ENCODE measurements at places on chromosomes 13 and 19. TPM values are rescaled to one million over a fixed set of nuclear protein-coding genes. Genes with fewer than 3 reads are reported as not detected.

The NPAS1 gene
- not detected for total RNA-seq

The TMEM221 gene
- total RNA-seq, result 0.38 TPM

The DHRS12 gene
- 21.8 TPM for total RNA-seq

The SYT5 gene
- total RNA-seq, result not detected

The VSTM1 gene
- not detected for total RNA-seq

The B3GNT3 gene
- 0.19 TPM for total RNA-seq

The DCT gene
- total RNA-seq, result 1.5 TPM

The RNF113B gene
- not detected for total RNA-seq

The TNFSF9 gene
- total RNA-seq, result 4.2 TPM

The PRSS57 gene
- total RNA-seq, result 0.95 TPM

The IQCN gene
- total RNA-seq, result 11.8 TPM

The ERFL gene
- total RNA-seq, result not detected

The ANKLE1 gene
- 0.56 TPM for total RNA-seq

The KLK14 gene
- not detected for total RNA-seq

The LILRA5 gene
- total RNA-seq, result 6.4 TPM

The NFIX gene
- total RNA-seq, result 53.1 TPM

The DCLK1 gene
- total RNA-seq, result 13.9 TPM

The GJB6 gene
- not detected for total RNA-seq

- no peak for DNase-seq
Observed at GRCh38 chr19:17357078-17357666, 19.8 kb downstream of the GTPBP3 start.

GRCh38 chr13:76630629-76631230 lies 255.5 kb downstream of the KCTD12 start:
- DNase-seq, result no peak

GRCh38 chr13:51803422-51804294 lies at the start of gene DHRS12:
TSS of gene DHRS12 (minus strand) at chr13:51804163. CDS start at chr13:51799659, 4,504 bp downstream.
- DNase-seq, result peak; percentile 71

GRCh38 chr19:13712767-13713201 lies 51.5 kb upstream of the MRI1 start:
- DNase-seq, result no peak

DNA sequence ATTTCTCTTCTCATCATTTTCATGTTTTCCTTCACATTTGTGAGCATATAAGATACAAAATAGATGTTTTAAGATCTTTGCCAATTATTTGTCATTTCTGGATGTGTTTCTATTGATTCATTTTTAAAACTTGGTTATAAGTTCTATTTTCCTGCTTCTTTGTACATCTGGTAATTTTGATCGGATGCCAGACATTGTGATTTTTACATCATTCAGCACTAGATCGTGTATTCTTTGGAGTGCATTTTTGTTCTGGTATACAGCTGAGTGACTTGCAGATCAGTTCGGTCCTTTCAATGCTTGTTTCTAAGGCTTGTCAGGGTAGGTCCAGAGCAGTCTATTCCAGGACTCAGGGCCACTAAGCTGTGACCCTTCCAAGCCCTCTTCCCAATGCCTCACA lies 198.2 kb downstream of the KLF12 start:
- DNase-seq, result no peak

- DNase-seq, result no peak
Observed at GRCh38 chr13:83681547-83681946, 200.7 kb downstream of the SLITRK1 start.

DNA sequence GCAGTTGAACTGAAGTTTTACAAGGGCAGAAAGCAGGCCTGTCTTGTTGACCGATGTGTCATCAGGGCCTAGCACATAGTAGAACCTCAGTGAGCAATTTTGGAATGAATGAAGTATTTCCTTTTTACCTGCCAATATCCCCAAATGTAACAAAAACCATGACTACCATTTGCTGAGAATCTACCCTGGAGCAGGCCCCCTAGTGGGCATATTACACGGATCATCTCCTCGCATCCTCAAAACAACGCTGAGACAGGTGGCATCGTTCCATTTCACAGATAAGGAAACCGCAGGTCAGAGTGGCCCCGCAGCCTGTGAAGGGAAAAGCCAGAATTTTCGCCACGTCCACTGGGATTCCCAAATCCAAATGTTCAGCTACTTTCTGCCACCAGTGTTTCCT lies 77.9 kb downstream of the CACNA1A start:
- DNase-seq, result no peak

GRCh38 chr19:46824890-46825730 lies 25.5 kb downstream of the AP2S1 start:
- DNase-seq, result no peak

DNA sequence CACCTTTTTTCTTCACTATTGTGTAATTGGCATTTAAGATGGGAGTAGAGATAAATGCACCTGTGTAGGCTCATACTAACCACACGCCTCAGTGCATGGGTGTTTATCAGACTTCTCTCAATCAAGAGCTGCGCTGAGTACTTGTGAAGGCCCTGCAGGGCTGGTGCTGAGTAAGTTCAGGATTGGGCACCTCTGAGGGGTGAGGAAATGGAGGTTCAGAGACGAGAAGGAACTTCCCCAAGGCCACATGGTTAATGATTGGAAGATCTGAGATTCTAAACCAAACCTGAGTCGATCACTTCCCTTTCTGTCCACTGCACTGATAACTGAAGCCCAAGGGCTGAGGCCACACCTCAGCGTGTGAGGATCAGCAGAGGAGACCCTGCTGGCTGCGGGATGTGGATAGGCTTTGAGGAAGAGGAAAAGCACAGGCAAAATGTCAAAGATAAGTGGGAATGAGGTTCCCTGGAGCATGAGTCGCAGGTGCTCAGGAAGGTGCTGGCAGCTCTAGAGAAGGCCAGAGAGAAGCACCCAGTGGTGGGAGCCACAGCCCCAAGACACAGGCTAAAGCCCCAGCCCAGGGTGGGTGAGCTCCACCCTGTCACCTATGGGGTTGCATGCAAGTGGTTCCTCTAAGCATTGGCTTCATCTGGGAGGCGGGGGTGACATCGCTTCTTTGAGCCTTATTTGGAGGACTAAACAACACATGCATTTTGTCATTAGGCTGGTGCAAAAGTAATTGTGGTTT lies 32.3 kb upstream of the GJB6 start:
- no peak for DNase-seq

DNA sequence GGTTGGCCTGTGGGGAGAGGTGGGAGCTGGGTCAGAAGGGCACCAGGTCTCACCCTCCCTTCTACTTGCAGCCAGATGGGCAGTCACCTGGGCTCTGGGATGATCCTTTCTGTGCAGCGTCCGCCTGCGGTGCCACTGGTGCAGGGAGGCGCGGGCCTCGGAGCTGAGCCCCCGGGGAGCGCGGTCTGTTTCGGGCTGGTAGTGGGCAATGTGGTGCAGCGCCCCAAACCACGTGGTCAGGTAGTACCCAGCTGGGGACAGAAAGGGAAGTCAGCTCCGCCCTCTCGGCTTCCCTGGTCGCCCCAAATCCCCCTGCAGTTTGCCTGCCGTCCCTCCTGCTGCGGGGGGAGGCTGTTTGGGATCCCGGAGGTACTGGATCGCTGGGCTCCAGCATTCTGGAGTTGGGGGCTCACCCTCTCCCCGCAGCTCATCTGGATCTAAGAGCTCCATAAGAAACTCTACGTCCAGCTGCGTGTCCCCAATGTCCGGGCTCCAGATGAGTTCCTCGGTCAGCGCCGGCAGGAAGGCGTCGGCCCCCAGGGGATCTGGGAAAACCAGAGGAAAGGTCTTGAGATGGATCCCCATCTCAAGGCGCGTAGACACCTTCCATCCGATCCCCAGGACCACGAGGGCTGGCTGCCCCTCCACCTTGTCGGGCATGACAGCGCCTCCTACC lies 8.8 kb downstream of the RINL start:
- no peak for DNase-seq

- DNase-seq, result no peak
Observed at GRCh38 chr13:95603887-95604555, 40.5 kb downstream of the DZIP1 start.

DNA sequence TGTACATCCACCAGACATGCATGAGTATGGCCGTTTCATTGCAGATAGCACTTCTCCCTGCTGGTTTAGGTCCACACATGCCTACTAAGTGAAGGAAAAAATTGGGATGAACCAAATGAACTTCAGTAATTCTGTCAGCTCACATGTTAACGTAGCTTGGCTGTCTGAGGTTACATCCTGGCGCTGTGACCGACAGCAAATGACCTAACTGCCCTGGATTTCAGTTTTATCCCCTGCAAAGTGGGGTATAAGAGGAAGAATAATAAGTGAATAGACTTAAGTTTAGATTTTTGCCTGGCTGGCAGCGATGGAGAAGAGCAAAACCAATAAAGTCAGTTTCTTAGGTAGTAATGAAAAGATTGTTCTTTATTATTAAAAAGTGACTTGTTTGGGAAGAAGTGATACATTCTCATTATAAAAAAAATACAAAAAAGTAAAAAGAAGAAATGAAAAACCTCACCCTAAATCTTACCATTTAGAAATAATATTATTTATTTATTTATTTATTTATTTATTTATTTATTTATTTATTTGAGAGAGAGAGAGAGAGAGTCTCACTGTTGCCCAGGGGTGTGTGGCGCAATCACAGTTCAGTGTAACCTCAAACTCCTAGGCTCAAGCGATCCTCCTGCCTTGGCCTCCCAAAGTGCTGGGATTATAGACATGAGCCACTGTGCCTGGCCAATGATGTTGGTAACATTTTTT lies 4.2 kb upstream of the RNF113B start:
- DNase-seq, result no peak

- DNase-seq, result no peak
Observed at GRCh38 chr19:17192751-17193150, 22.4 kb upstream of the USE1 start.

GRCh38 chr19:55304279-55304978 lies 20.6 kb downstream of the BRSK1 start:
- no peak for DNase-seq

GRCh38 chr13:110989331-110989730 lies 74.5 kb upstream of the ANKRD10 start:
- no peak for DNase-seq

- no peak for DNase-seq
Observed at GRCh38 chr13:71727662-71728061, 139.3 kb downstream of the DACH1 start.

- no peak for DNase-seq
Observed at GRCh38 chr19:8041531-8041931, 11.0 kb upstream of the CCL25 start.

- no peak for DNase-seq
Observed at GRCh38 chr19:58385313-58385890, 1.7 kb upstream of the RPS5 start.

DNA sequence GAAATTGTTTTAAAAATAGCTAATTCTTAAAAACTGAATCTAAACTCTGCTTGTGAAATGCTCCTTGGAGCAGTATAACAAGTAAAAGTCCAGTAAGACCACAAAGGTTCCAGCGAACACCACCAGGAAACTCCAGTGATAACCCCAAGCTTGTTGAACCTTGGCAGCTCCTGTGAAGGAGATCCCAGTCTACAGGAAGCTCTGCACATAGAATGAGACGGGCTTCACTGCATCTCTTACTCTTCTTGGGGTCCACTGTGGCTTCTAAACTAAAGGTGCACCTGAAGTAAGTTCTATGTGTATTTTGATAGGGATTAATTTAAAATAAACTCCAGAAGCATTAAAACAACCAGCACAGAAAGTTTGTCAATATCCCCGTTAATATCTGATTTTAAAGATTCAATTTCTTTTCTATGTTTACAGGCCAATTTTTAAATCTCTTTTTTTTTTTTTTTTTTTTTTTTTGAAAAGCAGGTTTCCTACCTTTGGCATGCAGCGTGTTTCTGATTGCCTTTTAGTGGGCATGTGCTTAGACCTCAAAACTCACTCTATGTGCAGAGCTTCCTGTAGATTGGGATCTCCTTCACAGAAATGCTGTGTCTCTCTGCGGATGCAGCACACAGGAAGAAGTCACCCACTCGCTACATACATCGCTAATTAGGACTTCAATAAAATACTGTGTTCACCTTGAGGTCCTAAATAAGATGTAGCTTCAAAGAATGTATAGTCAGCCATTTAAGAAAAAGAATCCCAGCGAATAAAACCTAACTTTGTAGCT lies 508.5 kb downstream of the KLF12 start:
- no peak for DNase-seq

GRCh38 chr13:49869519-49869918 lies 66.6 kb downstream of the SPRYD7 start:
- DNase-seq, result no peak

- no peak for DNase-seq
Observed at GRCh38 chr13:99164226-99164625, 36.4 kb upstream of the UBAC2 start.

DNA sequence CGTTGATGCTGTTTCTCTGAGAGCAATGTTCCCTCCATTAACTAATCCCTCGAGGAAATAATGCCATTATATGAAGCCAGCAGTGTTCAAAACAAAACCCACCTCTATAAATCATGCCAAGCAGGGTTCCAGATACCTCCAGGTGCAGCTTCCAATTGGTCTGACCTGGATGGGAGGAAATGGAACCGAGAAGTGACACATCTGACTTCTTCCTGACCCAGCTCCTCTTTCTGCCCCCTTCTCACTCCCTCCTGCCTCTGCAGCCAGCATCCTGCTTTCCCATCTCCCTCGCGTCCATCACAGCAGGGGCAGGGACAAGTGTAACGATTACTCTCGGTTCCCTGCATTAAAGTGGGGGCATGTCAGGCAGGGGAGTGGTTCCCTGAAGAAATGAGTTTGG lies 37.5 kb downstream of the HSPH1 start:
- DNase-seq, result no peak

DNA sequence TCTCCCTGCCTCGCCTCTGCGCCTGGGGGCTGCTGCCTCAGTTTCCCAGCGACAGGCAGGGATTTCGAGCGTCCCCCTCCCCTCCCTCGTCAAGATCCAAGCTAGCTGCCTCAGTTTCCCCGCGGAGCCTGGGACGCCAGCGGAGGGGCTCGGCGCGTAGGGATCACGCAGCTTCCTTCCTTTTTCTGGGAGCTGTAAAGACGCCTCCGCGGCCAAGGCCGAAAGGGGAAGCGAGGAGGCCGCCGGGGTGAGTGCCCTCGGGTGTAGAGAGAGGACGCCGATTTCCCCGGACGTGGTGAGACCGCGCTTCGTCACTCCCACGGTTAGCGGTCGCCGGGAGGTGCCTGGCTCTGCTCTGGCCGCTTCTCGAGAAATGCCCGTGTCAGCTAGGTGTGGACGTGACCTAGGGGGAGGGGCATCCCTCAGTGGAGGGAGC lies 722 bp upstream of the ICAM1 start:
- DNase-seq, result peak; percentile 52

GRCh38 chr13:25178070-25178469 lies 6.0 kb upstream of the AMER2 start:
- no peak for DNase-seq

GRCh38 chr19:29367791-29368222 lies 154.9 kb upstream of the UQCRFS1 start:
- DNase-seq, result no peak

GRCh38 chr13:99797691-99798090 lies 173.9 kb downstream of the ZIC5 start:
- no peak for DNase-seq

GRCh38 chr19:56138069-56138468 lies 3.0 kb upstream of the ZNF444 start:
- DNase-seq, result no peak

GRCh38 chr13:105908586-105908985 lies 626.9 kb downstream of the EFNB2 start:
- DNase-seq, result no peak

- DNase-seq, result no peak
Observed at GRCh38 chr13:67308004-67308772, 78.1 kb upstream of the PCDH9 start.
